ENCODE measurements at places on chromosomes 1 and 21.

DNA sequence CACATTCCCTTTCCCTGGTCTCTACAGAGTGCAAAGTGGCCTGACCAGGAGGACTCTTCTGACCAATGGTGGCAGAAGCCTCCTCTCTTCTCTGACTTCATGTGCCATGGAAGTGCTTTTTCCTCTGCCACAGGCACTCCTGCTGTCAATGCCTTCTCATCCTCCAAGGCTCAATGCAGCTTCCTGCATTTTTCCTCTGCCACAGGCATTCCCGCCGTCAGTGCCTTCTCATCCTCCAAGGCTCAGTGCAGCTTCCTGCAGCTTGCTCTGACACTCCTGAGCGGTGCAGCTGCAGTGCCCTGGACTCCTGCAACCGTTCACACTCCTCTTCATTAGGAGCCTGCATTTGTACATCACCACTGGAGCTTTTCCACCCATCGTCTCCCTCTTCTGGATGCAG, 4.7 kb upstream of the ADARB1 start:
- DNase-seq: no peak

DNA sequence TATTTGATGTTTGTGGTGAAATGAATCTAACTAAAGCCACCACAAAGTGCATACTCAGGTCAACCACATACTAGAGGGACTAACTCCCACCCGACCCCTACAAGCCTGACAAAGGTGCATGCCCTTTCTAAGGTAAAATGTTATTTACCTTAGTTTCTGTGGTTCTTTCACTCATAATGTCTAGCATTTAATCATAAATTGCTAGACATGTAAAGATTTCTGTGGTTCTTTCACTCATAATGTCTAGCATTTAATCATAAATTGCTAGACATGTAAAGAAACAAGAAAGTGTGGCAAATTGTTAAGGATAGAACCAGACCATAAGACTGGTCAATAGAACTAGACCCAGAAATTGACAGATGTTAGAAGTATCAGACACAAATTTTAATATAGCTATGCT, 193.0 kb upstream of the PBX1 start:
- no peak for DNase-seq

GRCh38 chr1:67261680-67262079, 46.0 kb upstream of the IL12RB2 start:
- no peak for DNase-seq

DNA sequence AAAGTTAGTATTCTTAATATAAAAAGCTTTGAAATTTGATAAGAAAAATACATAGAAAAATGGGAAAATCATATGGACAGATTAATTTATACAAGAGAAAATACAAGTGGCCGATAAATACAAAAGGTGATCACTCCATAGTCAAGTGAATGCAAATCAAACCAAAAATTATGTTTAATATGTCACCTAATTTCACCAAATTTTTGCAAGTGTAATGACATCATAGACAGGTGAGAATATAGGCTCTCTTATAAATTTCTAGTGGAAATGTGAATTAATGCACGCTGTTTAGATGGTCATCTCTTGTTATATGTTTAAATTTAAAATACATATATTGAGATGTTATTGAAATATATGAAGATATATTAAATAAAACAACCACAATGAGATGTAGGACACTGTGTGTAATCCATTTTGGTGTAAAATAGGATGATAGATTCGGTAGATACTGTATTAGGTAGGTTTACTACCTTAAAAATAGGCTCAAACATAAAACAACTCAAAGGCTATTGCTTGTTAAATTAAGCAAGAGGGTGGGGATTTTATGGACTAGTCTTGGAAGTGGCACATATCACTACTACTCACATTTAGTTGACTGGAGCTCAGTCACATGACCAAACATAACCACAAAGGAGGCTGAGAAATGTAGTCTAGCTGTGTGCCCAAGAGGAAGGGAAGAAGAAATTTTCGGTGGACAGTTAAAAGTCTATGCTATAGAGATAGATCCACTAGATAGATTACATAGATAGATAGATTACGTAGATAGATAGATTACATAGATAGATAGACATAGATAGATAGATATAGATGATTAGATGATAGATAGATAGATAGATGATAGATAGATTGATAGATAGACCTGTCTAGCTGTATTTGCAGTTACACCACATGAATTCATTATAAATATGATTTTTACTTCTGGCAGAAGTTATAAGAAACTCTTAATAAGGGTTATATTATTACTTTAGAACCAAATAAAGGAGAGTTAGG, 9.2 kb downstream of the INSL5 start:
- DNase-seq: no peak

GRCh38 chr1:8712413-8713231, 104.8 kb downstream of the RERE start:
- DNase-seq: peak; percentile 80

DNA sequence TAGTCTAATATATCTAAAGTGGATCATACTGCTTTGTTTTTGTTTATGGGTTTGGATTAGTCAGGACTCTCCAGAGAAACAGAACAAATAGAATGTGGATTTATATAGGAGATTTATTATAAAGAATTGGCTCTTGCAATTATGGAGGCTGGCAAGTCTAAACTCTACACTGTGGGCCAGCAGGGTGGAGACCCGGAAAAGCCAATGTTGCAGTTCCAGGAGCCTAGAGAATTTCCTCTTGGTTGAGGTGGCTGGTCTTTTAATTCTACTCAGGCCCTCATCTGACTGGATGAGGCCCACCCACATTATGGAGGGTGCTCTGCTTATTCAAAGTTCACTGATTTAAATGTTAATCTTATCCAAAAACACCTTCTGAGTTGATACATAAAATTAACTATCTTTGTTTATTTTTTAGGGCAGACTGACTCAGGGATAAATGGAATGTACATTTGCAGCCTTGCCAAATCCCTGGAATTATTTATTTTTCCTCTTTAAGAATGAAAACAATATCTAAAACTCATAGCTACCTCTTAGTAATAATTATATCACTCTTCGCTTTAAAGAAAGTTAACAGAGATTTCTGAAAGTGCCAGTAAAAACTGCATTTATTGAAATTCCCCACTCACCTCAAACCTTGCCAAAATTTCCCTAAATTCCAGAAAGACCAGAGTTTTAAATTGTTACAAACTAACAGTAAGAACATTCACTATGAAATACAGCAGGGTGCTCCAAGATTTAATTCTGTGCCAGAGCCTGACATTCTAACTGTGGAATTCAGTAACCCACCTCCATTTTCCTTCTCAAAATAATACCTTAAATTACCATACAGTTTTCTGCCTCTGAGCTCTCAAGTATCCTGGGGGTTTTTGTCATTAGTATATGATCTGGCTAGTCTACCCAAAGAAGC, 36.6 kb upstream of the SSX2IP start:
- DNase-seq: no peak

DNA sequence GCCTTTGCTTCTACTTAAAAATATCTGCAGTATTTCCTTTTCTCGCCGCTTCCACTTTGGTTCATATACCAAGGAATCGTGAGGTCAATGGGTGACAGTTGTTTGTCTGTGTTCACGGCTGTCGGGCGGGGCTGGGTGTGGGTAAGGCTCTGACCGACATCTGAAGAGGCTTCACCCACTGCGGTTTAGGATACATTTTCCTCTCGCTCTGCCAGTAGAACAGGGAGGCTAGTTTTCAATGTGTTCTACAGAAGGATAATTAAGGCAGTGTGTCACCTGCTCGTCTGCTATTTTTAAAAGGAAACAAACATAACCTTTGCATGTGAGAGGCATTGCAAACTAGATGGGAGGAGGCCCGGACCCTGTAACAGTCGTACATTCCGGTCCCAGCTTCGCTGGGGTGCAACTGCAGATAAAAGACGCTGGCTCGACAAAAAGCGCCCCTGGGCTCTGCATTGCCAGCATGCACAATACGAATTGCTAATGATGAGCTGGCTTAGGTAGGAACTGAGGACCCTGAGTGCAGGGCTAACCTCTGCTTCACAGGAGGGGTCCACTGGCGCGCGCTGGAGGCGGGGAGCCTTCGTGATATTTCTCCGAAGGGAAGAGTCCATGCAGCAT, 8.5 kb upstream of the ERG start:
- no peak for DNase-seq
